ENCODE measurements at places on chromosomes 2 and 18.

- no peak for DNase-seq
These were observed 108.9 kb downstream of the NEDD4L start for GRCh38 chr18:58152891-58153290.

DNA sequence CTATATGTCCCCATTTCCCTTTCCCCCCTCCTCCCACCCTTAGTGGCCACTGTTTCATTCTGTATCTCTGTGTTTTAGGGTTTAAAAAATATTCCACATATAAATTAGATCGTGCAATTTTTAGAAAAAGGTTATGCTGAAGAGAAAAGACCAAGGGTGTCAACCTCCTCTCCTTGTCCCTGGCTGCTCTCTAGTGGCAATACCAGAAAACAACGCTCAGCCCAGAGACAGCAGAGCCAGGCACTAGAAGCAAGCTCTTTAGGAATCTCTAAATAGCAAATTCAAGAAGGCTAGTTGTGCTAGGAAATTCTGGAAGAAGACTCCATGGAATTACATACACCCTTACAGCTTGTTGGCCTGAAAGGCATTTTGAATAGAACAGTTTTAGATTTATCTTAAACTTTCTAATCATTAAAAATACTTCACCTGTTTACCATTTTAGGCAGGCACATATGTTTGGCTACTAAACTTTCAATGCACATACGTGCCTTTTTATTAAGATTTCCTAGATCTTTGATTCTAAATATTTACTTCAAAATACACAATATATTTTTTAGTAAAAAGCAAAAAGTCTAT is 35.1 kb upstream of the RASGRP3 start:
- no peak for DNase-seq

DNA sequence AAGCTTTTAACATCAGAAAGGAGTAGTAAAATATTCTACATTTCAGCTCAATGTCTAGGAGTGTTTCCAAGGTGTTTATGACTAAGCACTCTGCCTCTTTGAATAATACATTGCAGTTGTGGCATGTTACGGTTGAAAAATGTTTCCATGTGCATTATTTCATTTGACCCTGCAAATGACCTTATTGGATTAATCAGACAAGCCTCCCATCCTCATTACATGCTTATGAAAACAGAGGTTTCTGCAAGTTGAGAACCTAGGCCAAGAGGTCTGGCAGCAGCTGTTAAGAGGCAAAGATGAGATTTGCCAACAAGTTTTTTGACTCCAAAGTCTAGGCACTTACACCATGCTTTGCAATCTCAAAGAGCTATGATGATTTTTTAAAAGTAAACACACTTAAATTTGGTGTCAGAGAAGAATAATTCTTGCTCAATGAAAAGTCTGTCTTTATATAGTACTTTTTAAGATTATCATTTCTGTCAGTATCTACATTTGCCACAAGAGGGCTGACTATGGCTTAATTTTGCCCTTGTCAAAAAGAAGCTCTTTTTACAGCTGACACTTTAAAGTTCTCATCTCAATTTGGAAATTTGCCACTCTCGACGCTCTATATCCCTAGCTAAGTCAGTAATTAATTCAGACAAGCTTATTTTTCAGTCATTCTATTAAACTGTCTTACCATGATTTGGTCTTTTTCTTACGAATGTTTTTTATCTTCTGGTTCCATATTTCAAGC is 260.6 kb downstream of the PAX3 start:
- no peak for DNase-seq

DNA sequence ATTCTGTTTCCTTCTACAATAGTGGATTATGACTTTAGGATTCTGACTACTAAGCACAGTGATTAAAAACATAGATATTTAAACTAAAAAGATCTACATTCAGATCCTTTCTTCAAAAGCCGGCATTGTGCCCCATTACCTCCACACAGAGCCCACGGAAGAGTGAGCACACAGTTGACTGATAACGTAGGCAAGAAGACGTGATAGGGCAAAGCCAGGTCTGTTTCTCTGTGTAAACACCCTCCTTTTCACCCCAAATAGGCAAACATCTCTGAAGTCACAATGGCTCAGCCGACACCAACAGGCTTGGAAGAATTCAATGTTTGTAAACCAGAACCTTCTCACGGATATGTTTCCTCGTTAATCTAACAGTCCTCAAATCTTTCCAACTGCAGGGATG is 302.9 kb downstream of the CMPK2 start:
- DNase-seq = no peak

DNA sequence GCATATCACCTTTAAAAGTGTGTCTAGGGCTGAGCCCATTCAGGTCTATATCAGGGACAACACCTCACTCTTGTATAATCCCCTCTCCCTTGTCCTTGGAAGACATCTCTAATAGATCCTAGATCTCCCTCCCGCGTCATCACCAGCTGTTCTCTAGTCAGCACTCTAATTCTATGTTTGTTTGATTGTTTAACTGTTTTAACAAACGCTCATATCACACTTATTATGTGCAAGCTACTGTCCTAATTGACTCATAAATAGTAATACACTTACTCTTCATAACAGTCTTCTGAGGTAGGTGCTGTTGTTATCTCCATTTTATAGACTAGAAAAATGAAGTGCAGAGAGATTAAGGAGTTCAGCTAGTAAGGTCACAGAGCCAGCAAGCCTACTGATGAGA is 1.6 kb upstream of the ERMN start:
- no peak for DNase-seq

DNA sequence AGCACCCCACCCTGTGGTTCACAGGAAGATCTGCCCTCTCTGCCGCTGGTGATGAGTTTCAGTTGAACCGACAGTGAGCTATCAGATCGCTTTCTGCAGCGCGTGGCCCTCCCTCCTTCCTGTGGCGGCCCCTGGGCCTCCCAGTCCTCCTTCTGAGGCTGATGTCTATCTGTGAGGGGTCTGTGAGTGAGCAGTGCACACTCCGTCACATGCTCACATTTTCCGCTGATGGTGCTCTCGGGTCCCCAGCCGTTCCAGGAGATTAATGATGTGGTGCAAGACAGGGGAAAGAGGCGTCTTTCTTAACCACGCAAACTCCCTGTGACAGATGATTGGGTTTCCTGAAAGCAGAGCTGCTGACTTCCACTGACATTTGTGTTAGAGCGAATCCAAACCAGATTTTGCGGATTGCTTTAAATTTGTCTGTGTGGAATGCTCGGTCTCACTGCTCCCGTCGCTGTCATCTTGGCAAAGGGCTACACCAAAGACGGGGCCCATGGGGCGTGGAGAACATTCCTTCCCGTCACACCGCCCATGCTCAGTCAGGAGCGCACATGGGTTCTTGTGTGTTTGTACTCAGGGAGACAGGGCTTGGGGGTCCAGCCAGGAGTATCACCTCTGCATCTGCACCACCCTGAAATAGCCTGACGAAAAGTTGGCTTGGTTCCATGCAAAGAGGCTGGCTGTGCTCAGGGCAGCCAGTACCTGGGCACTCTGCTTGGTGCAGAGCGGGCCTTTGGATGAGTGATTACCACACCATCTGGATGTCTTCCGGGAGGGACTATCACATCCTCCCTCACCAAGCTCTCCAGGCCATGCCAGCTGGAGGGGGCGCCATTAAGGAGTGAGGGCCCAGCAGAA is 154.7 kb upstream of the HS6ST1 start:
- no peak for DNase-seq

GRCh38 chr2:71524476-71524875 is 71.1 kb downstream of the DYSF start:
- DNase-seq = no peak

GRCh38 chr2:104415284-104415683 is 438.6 kb upstream of the POU3F3 start:
- no peak for DNase-seq

DNA sequence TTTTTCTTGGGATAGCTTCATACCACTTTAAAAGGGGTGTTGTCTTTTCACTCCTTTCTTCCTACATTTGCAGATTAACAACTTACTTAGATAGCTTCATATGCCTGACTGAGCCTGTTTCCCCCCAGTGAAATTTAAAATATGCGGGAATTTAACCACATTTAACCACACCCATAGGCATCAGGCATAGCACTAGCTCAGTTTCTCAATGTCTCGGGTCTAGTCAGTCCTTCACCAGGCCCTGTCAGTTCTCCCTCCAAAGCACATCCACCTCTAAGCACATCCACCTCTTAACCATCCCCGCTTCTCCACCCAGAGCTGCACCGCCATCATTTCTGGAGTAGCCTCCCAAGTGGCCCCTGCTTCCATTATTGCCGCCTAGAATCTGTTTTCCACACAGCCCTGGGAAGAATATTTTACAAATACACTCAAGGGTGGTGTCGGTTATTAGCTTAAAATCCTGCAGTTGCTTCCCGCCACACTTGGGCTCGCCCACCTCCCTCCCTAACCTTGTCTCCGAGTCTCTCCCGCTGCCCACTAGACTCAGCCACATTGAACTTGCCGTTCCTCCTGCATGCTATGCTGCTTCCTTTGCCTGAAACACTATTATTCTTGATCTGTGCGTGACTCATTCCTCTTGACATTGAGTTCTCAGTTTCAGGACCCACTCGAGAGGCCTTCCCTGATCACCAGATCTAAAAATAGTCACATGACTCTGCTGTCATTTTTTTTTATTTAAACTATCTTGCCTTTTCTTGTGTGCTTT is 68.3 kb downstream of the SPTBN1 start:
- no peak for DNase-seq

- DNase-seq = no peak
These were observed 4.3 kb downstream of the AGPS start for GRCh38 chr2:177396703-177397460.

DNA sequence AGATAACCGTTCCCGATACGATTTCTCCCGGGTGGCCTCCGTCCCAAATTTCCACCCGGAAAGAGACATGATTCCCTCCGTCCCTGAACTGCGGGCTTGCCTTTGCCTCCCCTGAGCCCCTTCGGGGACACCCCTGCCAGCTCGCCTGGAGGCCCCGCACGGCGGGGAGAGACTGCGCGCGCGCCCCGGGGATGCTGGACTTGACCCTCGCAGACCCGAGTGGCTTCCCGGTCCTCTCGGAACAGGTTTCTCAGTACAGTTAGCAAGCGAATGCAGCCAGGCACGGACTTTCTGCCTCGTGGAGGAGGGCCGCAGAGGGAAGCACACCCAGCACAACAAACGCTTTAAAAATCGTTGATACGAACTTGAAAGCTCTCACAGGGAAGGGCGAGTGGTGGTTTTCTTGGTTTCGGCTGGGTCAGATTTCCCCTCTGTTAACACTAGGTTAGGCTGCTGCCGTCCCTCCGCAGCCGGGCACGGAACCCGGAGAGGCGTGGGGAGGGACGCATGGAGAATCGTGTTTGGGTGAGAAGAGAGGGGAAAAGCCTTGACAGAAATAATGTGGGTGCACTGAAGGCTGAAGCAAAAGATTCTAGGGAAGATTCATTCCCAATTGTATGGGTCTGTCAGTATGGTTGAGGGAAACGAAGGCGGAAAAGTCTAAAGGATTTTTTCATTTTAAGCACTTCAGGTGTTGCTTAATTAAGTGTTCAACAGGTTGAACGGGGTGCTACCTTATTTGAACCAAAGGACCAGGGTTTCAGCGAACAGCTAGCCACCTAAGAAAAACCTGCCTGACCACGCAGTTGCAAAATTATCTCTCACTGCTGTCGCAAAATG is 916 bp downstream of the TNFRSF11A start:
- no peak for DNase-seq

- no peak for DNase-seq
These were observed 62.8 kb upstream of the NEUROD1 start for GRCh38 chr2:181742922-181743722.

- DNase-seq = no peak
These were observed 121.1 kb upstream of the ACAA2 start for GRCh38 chr18:49934457-49934856.

- DNase-seq = no peak
These were observed 139.5 kb upstream of the GAREM1 start for GRCh38 chr18:32610176-32610575.

- no peak for DNase-seq
These were observed 234.4 kb upstream of the EPAS1 start for GRCh38 chr2:46062637-46063412.

DNA sequence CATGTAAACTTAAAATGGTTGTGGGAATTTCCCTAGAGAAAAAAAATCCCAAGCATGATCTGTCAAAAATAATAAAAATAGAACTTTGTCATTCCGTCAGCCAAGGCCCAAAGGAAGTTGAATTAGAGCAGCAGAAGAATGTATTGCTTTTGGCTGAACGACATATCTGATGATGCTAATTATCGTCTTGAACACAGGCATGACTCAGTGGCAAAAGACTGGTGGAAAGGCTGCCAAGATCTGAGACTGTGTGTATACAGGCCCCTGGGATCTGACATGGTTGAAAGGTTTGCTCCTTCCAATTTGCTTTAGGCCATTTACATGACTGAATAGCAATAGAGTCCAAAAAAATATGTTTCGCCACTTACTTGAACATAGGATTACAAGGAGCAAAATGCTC is 1057.1 kb upstream of the CRIM1 start:
- no peak for DNase-seq

- no peak for DNase-seq
These were observed 3.8 kb downstream of the CD207 start for GRCh38 chr2:70831861-70832260.

GRCh38 chr2:198042189-198042588 is 237.8 kb downstream of the PLCL1 start:
- no peak for DNase-seq

GRCh38 chr18:2173486-2173885 is 397.8 kb downstream of the METTL4 start:
- no peak for DNase-seq

DNA sequence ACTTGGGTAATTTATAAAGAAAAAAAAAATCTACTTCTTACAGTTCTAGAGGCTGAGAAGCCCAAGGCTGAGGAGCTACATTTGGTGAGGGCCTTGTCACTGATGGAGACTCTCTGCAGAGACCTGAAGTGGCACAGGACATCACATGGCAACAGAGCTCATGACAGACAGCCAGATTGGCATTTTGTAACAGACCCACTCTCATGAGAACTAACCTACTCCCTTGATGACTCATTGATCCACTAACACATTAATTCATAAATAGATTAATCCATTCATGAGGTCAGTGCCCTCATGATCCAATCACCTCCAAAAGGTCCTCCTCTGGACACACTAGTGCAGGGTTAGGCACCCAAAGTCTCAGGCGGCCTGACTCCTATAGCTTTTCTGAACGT is 318.4 kb downstream of the GULP1 start:
- no peak for DNase-seq

- DNase-seq = no peak
These were observed 65.8 kb downstream of the ALPK2 start for GRCh38 chr18:58562999-58563667.

DNA sequence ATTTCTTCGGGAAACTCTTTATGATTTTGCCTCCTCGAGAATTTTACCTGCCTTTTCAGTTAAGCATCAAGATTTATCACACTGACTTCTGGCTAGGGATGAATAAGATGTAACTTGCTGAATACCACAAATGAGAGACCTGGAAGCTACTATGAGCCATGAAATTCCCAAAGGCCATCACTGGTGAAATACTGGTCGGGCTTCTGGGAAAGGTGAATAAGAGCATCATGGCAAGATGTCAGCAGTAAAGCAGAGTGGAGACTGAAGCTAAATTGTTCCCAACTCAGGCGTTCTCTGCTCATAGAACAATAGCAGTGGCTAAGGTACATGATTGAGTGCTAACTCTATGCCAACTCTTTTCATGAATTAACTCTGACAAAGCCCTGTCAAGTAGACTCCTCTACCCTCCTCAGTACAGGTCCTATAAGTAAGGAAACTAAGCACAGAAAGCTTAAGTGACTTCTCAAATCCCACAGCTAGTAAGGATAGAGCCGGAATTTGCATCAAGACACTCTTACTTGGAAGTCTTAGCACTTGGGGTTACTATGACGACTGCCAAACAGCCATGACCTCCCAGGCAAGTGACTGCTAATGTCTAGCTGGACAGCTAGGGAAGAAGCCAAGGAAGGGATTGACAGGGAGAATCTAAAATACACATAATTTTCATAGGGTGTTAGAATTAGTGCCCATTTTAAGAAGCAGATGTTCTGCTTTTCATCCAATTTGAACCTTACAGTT is 22.7 kb upstream of the DSC3 start:
- DNase-seq = no peak
